Skeletal muscle cell (primary cell): ENCODE measurements at places on chromosomes 7 and 10.

GRCh38 chr10:19014034-19014433 is 34.6 kb upstream of the MALRD1 start:
- peak; percentile 91 for DNase-seq

DNA sequence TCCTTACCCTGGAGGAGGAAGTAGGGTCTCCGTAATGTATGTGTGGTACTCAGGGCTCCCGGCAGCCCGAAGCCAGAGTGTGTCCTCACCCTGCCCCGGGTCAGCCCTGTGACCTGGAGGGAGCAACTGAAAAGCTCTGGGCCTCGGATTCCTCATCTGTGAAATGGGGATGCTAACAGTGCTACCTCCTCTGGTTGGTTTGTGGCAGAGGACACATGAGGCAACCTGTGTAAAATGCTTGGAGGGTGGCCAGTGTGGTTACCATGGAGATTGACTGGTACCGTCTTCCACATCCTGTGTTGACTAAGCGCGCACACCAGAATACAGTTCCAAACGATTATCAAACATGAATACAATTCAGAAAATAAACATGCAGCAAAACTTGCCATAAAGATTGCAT is 163.8 kb upstream of the KLF6 start:
- DNase-seq: peak; percentile 23

GRCh38 chr7:106216923-106217542 is 67.8 kb downstream of the NAMPT start:
- peak; percentile 80 for DNase-seq

DNA sequence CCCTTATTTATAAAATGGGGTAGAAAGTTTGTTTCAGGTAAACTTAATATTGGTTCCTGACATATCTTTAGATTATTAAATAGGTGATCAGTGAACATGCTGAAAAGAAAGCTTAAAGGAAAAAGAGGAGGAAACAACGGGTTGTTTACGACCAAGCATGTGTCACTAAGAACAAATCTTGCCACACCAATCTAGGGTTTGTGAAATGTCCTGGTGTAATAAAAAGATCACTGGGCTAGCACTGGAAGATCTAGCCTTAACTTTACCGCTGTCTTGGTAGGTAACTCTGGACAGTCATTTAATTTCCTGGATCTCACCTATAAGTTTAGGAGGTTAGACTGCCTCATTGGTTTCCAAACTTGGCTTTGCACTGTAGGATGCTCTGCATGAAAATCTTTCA is 19.0 kb downstream of the VPS26A start:
- no peak for DNase-seq

DNA sequence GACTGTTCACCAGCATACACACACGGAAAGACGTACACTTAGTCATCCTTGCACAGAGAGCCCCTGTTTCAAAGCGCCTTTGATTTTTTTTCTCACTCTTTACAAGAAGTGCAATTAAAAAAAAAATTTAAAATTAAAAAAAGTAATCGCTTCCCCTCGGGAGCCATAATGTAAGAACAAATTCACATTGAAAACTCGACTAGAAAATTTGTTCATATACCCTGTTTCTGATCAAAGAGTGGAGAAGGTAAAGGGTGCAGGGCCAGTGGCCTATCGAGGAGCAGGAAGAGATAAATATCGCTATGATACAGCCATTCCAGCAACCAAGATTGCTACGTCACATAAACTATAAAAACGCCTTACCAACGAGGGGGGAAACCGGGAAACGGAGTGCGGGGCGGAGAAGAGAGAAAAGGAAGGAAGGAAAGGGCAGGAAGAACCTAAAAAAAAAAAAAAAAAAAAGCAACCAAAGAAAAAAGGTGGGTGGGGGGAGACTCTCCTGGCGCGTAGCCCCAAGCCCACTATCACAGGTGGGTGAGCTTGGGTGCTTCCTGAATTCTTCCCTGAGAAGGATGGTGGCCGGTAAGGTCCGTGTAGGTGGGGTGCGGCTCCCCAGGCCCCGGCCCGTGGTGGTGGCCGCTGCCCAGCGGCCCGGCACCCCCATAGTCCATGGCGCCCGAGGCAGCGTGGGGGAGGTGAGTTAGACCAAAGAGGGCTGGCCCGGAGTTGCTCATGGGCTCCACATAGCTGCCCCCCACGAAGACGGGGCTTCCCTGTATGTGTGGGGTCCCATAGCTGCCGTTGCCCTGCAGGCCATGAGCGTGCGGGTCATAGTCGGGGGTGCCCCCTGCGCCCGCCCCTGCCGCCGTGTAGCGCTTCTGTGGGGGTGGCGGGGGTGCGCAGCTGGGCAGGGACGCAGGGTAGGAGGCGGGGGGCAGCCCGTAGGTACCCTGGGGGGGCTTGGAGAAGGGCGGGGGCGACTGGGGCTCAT is 5.2 kb upstream of the HOXA2 start:
- no peak for DNase-seq

- no peak for DNase-seq
Observed at GRCh38 chr10:69801094-69801433, 642 bp upstream of the COL13A1 start.

DNA sequence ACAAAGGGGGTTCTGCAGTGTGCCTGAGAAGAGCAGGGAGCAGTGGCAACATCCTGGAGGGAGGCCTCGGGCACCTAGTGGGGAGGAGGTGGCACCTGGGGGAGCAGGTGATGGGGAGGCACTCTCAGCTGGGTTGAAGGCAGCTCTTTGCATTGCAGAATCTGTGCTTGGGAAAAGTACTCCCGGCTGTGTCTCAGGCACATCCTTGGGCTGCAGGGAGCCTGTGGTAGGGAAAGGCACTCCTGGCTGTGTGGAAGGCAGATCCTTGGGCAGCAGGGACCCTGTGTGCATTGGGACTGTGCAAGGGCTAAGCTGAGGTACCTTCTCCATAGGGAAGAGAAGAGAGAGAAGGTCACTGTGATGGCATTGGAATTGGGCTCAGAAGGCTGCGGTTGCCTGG is 52.8 kb upstream of the ANTXRL start:
- DNase-seq: no peak

DNA sequence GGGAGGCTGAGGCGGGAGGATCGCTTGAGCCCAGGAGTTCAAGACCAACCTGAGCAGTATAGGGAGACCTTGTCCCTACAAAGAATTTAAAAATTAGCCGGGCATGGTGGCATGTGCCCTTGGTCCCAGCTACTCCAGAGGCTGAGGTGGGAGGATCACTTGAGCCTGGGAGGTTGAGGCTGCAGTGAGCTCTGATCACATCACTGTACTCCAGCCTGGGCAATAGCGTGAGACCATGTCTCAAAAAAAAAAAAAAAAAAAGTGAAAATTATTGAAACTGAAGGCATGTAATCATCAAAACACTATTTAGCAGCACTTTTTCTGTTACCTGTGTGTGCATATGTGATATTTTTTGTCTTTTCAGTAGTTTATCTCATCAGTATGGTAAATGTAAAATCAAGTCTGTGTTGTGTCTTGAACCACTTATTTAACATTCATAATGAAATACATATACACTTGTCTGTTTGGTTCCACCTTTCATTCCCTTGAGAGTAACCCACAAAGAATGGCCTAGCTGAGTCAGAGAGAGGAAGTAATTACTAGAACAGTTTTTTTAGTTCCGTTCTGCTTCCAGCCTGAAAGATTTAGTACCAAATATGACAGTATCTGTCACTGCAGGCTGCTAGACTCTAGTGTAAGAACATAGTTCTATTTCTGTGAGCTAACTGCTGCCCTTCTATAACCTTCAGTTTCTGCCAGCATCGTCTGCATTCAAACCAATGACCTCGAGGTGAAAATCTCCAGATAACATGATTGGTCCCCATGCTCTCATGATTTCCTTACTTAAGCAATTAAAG is 68.6 kb downstream of the MMRN2 start:
- no peak for DNase-seq

DNA sequence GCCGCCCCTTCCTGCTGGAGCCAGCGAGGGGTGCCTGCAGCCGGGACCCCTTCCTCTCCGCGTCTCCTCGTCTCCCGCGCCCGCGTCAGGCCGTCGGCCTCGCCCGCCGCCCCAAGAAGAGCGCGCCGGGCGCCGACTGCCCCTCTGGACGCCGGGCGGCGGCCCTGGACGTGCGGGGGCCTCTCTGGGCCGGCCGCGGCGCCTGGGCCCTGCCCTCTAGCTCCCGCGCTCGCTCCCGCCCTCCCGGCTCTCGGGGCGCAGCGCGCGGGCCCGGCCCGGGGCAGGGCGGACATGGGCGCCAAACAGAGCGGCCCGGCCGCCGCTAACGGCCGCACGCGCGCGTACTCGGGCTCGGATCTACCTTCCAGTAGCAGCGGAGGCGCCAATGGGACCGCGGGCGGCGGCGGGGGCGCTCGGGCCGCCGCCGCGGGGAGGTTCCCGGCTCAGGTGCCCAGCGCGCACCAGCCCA is 704 bp downstream of the ZNRF2 start:
- DNase-seq: no peak

DNA sequence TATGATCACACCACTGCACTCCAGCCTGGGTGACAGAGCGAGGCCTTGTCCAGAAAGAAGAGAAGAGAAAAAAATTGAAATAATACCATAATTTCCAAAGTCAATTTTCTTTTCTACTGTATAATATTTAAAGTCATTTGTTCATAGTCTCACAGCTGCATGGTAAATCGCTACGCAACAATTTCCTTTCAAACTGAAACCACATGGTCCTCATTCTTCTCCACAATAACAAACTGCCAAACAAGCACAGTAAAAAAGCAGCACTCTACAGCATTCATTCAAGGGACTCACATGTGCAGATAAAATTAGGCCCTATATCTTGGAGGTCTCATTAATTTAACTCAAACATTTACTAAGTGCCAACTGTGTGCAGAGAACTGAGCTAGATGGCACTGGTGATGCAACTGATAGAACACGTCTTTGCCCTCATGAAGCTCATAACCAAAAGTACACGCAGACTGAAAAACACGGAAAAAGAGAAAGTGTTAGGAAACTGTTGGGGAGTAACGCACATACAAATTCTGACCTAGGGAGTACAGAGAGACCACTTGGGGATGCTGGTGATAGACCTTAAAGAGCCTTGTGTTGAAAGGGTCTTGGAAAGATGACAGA is 68.4 kb upstream of the SRRM3 start:
- DNase-seq: no peak

- DNase-seq: peak; percentile 97
Observed at GRCh38 chr10:104300736-104301292, 31.8 kb downstream of the GSTO2 start.

- DNase-seq: no peak
Observed at GRCh38 chr7:36002900-36003299, 150.2 kb upstream of the EEPD1 start.

DNA sequence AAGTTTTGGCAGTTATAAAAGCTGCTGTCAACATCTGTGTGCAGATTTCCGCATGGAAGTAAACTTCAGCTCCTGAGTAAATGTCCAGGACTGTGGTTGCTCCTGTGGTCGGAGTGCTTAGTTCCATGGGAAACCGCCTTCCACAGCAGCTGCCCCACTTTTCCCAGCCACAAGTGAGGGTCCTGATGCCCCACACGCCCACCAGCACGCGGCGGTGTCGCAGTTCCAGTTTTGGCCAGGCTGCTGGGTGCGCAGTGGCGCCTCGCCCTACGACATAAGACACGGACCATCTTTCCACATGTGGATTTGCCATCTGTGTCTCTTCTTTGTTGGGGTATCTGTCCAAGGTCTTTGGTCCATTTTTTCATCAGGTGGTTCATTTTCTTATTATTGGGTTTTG is 167.1 kb downstream of the DIP2C start:
- no peak for DNase-seq

GRCh38 chr7:25598765-25599164 is 370.5 kb upstream of the NPVF start:
- no peak for DNase-seq

GRCh38 chr10:99266383-99266782 is 30.7 kb upstream of the HPSE2 start:
- no peak for DNase-seq

DNA sequence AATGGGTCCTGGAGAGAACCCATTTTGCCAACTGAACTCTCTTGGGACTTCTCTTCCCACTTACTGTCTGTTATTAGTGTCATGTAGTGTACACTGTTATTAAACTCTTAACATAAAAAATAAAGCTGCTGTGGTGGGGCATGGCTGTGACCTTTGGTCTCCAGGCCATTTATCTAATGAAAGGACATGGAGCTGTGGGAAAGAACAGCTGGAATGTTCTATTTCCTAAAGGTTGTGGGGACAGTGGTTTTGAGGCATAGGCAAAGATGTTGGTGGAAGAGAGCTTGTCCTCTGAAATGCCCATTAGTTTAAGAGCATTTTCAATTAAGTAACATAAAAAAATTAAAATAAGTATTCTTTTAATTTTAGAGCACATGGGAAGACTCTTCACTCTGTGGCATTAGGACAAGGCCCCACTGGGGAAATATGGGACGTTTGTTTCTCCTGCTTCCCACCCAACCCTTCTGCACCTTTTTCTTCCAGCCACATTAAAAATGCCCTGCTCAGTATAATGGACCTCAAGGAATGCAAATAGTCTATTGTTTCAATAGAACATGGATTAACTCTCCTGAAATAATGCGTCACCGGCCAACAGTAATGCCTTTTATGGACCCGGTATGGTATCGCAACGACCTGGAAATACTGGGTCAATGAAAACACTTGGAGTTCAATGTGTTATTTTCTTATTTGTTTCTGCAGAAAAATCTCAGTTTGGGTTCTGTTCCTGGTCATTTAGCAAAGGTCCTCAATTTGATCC is 149.6 kb downstream of the BUB3 start:
- DNase-seq: no peak

GRCh38 chr10:79339266-79339665 is 8.0 kb upstream of the PPIF start:
- DNase-seq: no peak

DNA sequence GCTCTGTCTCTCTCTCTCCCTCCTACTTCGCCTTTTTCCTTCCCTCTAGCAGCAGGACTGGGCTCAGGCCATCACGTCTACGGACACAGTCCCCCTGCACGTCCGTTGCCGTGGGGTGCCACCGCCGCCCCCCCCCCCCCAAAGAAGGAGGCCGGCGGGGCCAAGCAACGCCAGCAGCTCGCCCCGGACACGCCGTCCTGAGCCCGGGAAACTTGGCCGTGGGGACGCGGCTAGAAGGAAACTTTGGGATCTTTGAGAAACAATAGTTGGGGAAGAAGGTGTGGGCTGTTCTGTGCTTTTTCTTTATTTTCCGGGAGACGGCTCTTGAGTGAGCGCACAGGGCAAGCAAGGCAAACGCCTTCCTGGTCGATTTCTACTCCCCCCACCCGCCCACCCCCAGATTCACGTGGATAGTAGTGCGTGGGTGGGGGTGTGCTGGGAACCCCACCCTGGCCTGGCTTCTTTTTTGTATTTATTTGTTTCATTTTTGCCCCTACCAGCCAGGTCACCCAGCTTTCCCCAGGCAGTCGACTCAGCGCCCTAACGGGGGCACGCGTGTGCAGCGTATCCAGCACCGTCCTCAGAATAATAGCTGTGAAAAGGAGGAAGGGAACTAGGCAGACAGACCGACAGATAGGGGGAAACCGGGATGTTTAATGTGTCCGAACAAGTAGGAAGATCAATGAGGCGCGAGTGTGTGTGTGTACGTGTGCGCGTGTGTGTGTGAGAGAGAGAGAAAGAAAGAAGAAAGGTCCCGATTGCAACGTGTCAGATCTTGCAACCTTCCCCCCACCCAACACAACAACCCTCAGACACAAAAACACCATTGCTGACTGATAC is 1.4 kb downstream of the MXI1 start:
- no peak for DNase-seq
